NCI-H1930 (cell line): ENCODE measurements at places on chromosomes 7 and 10.

DNA sequence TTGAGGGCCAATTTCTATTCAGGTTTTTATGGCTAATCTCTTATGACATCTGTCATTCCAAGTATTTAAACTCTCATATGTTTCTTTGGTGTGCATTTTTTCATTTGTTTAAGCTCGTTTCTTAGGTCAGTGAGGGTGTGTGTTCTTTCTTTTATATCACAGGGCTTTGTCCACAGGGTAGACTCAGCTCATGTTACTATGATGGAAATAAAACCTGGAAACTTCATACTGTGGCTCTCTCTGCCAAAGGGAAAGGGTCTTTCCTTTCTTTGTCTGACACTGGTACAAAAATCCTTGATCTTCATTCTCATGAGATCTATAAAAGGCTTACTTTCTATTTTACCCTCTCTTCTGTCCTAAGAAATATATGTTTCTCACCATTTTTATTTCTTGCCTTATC, 129.6 kb upstream of the SP8 start:
- no peak for DNase-seq

GRCh38 chr7:93981480-93981874, 22.7 kb downstream of the BET1 start:
- no peak for DNase-seq

DNA sequence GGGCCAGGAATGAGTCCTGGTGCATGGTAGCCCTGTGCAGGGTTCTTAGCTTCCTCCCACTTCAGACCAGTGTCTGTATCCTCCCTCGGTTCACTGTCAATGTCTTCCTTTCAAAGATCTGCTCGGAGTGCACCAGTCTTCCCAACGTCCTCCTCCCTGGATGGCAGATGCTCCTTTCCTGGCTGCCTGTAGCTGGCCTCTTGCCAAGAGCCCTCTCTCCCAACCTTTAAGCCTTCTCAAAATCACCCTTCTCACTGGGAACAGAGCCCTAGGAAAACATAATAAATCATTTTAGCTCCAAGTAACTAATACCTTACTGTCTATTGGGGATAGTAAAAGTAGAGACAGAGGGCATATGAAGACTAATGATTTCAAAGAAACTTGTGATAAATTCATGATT, 490.6 kb downstream of the CCSER2 start:
- DNase-seq = no peak

GRCh38 chr7:44460325-44460724, 30.1 kb downstream of the NUDCD3 start:
- DNase-seq = no peak

GRCh38 chr10:134247-135131, 766 bp upstream of the ZMYND11 start:
- no peak for DNase-seq

DNA sequence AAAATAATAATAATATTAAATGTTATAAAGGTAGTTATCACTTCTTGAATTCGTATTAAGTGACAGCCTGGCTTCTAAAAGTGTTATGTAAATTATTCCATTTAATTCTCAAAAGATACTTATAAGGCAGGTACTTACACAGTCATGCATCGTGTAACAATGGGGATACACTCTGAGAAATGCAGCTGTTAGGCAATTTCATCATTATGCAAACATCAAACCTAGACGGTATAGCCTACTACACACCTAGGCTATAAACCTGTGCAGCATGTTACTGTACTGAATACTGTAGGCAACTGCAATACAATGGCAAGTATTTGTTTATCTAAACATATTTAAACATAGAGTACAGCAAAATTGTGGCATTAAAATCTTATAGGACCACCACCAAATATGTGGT, 1.5 kb downstream of the IFIT1 start:
- no peak for DNase-seq

DNA sequence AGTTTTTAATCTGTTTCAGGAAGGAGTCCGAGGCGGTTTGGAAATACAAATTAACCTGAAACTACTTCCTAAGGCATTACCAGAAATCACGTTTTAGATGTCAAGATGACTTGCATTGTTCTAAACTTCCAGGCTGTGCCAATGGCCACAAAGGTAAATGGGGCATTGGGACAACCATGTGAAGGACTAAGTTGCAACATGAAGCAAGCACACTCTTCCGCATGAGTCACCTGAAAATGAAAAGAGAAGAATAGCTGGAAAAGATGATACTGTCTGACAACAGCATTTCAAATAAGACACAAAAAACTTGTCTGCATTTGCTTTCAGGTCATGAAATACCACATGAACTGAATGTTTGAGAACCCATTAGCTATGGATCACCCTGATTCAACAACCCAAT, 262.1 kb downstream of the AHR start:
- no peak for DNase-seq

DNA sequence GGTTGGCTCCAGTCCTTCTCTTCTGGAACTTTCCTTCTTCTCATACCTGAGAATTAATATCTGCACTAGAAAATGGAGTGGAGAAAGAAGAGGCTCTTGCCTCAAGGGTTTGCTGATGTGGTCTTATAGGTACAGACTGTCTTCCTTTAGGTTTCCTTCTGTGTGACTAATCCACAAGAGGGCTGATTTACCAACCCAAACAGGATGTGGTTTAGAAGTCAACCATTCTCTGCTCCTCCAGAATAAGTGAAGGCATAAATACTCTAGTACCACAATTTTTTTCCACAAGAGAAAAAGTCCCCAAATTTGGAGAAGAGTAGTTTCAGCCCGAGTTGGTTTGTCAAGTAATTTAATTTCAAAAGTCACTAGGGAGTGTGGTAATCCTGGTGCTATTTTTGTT, 85.8 kb downstream of the NRP1 start:
- no peak for DNase-seq

DNA sequence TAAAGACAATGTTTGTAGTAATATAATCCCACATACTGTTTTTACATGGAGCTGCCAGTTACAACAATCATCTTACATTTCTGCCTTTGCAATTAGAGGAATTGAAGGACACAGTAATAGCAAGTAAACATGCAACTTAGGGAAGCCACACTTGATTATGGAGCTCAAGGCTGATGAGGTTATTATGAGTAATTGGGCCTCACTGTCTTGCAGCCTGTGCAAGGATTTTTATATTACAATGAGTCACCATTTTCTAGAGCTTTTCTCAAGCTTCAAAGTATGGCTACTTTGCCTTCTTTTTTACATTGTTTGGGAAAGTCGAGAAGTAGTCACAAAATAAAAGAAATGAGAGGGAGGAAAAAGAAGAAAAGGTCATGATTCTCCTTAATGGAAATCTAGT, 226.4 kb downstream of the KIAA1217 start:
- no peak for DNase-seq

DNA sequence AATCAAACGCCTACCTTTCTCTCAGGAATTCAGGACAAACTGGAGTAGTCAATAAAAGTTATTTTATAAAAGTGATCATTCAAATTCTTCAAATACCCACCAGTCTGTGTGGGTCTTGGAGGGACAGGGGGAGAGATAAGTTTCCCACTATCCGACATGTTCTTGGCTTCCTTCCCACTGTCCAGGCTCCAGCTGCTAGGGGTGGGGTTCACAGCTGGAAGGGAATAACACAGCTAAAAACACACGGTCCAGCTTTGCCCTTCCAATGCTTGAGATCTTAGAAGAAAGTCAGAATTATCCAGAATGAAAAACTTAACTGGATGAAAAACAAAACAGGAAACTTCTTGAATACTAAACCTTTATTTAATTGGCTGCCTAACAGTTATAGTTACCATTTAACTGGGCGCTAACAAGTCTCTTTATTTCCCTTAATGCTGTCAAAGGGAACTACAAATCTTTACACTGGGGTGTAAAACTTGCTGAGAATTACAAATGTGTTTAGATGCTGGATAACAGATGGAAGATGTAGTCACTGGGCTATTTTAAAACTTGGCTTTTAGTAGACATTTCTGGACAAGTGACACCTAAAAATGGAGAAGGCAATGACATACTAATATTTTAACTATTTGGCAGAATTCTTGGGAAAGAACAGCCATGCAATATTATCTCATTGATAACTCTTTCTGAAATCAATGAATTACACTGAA, 172.8 kb upstream of the IMMP2L start:
- DNase-seq = no peak

- no peak for DNase-seq
Observed at GRCh38 chr10:58758321-58758720, 245.6 kb downstream of the BICC1 start.

DNA sequence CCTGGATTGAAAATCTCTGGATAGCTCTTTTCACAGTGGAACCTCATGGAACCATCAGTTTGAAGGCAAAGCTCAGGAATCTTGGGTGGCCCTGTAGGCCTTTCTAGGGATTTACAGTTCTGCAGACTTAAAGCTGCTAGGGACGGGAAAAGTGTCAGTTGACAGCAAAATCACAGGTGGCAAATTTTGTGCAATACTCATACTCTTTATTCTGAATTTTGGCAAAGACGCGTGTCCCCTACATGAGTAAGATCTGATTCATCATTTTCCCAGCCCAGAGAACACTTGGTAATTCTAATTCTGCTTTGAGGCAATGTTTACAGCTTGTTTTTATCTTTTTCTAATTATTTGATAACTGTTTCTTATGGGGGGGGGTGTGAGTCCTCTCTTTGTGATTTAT, 3.6 kb downstream of the LRRC17 start:
- no peak for DNase-seq

GRCh38 chr10:4329225-4329624, 496.8 kb upstream of the AKR1E2 start:
- DNase-seq = no peak

- DNase-seq = no peak
Observed at GRCh38 chr7:50470250-50471163, 20.4 kb upstream of the FIGNL1 start.

DNA sequence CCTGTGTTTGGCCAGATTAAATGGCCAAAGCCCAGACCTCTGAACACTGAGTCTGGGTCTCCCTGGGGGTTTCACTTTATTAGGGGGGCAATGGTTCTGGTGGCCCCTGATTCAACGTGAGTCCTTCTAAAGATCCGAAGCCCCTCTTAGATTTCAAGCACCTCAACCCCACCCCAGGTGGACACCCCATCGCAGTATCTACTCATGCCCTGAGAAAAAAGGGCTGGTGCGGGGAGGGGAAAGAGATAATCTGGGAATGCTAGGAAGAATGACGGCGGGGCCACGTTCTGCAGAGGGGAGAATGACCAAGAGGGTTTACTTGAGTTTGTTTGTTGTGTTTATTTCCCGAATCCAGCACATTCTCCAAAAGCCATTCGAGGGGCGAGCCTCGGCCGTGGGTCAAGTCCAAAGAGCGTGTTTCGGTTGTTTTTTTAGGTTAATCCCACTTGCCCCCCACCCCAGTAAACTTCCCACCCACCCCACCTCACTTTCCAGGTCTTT, 832 bp downstream of the PDLIM1 start:
- DNase-seq = no peak

DNA sequence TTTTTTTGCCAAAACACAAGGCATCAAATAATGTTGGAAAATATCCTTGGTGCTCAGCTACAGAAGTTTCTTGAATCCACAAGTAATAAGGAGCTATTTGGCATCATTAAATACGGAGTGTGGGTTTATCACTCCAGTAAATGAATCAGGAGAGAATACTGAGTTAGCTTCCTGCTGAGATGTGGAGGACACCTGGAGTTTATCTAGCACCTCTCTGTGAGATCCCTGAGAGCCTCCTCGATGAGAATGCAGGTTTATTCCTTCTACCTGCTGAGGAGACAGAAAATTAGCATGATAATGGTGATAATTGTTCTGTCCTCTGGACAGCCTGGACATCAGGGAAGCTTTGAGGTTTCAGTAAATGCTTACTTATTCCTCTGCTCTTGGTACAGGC, 40.5 kb downstream of the NRG3 start:
- DNase-seq = no peak

DNA sequence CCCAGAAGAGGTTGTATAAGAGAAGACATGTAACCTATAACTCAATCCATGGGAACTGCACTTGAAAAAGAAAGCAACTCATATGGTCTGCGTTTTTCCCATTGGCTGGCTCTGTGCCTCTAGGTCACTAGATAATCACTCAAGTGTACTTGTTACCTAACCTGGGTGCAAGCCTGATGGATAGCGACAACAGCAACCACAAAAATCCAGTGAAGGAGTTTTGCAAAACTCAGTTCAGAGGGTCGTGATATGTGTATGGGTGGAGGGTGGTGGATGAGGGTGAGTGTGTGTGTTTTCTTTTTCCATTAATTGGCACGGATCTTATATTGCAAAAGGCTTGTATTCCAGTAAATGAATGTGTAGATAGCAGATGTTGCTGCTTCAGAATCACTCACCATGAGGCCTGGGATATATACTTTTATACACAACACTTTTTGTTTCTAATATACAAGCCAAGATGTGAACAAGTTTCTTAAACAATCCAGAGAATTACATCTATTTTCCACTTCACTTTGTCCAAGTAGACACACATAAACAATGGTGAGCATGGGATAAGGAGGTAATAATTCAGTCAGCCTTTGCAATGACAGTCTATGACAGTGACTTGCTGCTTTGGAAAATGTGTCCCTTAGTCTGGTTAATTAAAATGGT, 286.9 kb upstream of the DKK1 start:
- no peak for DNase-seq

- no peak for DNase-seq
Observed at GRCh38 chr7:47778153-47778661, 170.1 kb downstream of the PKD1L1 start.

DNA sequence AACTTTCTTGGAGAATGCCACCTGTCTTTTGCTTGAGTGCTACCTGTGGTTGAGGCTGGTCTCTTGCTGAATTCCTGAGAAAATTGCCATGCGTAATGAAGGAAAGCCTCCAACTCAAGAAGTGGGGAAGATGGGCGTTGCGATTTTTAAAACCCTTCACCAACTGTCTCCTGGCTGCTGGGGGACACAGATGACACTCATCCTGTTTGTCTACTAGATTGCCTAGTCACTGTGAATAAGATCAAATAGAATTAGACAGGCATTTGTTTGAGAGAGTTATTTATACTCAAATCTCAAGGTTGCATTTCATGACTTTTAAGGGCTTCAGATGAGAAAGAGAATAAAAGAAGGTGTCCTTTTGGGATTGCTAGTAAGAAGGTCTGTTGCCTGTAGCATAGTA, 84.3 kb upstream of the MTPN start:
- DNase-seq = no peak

DNA sequence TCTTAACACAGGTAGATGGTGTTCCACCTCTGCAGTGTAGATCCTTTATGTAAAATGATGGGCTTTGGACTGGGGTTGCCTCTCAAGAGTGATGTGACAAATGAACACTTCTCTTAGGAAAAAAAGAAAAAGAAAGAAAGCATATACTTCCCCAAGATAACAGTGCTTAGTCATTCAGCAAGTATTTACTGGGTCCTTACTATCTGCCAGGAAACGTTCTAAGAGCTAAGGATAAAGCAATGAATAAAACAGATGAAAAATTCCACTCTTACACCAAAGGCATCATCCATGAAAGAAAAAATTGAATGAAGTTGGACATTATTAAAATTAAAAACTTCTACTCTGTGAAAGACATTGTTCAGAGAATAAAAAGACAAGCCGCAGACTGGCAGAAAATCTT, 177.3 kb downstream of the C7orf25 start:
- DNase-seq = no peak

- no peak for DNase-seq
Observed at GRCh38 chr10:120746001-120746777, 105.0 kb upstream of the WDR11 start.
